ENCODE measurements at places on chromosomes 12 and 14.

GRCh38 chr12:87165733-87166375 is 863.3 kb downstream of the C12orf50 start:
- DNase-seq, result no peak

DNA sequence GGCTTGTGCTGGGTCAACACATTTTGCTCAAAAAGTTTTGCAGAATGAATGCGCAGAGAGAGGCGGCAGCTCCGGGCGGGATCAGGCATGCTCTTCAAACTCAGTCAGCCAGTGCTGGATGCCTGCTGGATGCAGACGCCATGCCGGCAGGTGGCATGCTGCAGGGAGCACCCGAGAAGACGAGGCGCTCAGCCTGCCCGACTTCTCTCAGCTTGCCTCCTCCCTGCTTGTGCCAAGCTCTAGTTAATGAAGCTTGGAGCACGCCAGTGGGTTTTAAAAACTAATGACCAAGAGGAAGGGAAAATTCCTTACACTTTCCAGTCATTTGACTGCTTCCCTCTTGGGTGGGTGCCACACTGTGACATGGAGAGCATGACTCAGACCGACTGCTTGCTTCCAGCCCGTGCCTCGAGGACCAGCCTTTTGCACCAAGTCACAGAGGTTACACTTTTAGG is 39.8 kb downstream of the SLC24A4 start:
- DNase-seq, result no peak

GRCh38 chr12:13471471-13471870 is 274.9 kb downstream of the EMP1 start:
- DNase-seq, result no peak

- no peak for DNase-seq
These were observed 239.1 kb downstream of the ALX1 start for GRCh38 chr12:85519163-85519562.

- DNase-seq, result no peak
These were observed 10.7 kb downstream of the TTC5 start for GRCh38 chr14:20295067-20295466.

DNA sequence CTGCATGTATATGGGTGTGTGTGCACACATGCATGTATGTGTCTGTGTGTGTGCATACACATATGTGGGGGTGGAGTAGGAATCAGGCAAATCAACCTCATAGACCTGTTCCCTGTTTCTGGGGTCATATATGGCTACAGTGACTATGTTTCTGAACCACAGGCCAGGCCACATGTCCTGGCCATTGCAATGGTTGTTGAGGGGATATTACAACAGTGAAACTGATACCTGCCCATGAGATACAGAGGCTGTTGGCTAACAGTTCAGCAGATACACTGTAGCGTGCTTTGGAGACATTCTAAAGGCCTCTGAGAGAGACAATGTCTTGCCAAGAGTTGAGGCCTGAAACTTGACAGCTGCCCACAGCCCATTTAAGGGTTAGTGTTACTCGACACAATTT is 47.3 kb upstream of the FOS start:
- no peak for DNase-seq

- DNase-seq, result no peak
These were observed 76.6 kb upstream of the CNTN1 start for GRCh38 chr12:40615590-40615989.

DNA sequence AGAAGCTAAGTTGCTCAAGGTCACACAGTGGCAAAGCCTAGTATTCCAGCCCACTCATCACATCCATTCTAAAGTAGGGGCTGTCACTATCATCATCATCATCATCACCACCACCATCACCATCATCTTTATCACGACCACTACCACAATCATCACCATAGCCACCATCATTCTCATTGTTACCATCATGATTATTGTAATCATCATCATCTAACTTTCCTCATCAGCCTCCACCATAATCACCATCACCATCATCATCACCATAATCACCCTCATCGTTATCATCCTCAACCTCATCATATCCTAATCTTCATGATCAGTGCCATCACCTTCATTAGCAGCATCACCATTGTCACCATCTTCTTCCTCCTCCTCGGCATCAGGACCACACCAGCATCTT is 48.7 kb downstream of the NOS1 start:
- DNase-seq, result no peak

DNA sequence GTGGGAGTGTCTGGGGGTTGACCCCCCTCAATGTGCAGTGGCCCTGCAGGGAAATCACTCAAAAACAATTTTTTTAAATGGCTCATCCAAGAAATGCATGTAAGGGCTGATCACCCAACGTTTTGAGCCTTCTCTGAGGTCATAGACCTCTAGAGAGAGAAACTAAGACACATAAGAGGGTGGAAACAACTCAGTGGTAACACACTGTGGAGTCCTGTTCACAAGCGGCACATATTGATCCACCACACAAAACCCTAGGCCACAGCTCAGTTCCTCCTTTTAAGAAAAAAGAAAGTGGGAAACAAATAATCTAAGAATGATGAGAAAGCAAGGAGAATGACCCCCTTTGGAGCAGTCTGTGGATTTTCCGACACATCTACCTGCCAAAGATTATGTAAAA is 83.0 kb upstream of the METAP2 start:
- no peak for DNase-seq

DNA sequence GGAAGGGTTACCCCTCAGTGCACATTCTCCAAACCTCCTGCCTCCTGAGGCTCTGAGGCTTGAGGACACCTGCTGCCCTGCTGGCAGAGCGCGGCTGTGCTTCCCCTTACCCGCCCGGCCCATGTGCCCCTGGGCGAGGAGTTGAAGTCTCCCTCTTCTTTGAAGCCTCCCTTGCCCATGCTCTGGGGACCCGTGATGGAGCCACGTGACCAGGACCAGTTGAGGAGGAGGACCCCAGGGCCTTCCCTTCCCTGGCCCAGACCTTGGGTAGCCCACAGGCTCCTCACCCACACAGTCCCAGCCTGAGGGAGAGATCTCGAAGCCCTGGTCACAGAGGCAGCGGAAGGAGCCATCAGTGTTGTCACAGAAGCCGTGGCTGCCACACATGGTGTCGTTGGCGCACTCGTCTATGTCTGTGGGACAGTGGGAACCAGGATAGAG is 12.9 kb downstream of the ISCA2 start:
- DNase-seq, result peak; percentile 16

DNA sequence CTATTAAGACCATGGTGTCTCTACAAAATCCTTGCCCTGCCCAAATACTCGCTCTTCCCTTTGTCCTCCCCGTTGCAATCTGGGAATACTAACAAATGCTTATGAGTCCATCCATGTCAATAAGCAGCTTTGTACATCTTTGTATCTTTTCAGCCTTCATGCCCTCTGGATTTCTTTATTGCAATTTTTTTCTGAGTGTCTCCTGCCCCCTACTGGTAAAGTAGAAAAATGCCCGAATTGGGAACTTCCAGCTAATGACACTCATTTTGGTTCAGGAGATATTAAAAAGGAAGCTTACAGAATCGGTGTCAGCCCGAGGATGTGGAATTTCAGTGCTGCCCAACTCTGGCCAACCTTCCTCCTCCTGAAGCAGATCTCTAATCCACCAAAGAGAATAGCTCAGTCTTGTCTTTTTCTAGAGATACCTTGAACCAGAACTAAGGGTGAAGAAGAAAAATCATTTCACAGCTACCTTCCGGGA is 46.0 kb downstream of the SH2B3 start:
- DNase-seq, result no peak

DNA sequence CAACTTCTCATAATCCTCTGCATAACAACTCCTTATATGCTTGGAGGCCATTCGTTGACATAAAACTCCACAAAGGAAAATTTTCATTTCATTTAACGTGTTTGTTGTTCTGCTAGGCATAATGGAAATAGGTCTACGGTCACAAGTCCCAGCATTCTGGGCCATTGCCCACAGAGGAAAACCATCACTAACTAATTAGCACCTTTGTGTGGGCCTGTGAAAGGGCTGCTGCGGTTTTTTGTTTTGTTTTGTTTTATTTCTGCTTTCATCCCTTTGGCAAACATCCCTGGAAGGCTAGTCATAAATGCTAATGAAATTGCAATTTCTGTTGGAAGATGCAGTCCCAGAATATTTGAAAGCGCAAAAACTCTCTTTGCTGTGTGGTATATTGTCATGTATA is 180.3 kb downstream of the RMST start:
- no peak for DNase-seq

GRCh38 chr12:25585021-25585523 is 32.0 kb upstream of the LMNTD1 start:
- no peak for DNase-seq

DNA sequence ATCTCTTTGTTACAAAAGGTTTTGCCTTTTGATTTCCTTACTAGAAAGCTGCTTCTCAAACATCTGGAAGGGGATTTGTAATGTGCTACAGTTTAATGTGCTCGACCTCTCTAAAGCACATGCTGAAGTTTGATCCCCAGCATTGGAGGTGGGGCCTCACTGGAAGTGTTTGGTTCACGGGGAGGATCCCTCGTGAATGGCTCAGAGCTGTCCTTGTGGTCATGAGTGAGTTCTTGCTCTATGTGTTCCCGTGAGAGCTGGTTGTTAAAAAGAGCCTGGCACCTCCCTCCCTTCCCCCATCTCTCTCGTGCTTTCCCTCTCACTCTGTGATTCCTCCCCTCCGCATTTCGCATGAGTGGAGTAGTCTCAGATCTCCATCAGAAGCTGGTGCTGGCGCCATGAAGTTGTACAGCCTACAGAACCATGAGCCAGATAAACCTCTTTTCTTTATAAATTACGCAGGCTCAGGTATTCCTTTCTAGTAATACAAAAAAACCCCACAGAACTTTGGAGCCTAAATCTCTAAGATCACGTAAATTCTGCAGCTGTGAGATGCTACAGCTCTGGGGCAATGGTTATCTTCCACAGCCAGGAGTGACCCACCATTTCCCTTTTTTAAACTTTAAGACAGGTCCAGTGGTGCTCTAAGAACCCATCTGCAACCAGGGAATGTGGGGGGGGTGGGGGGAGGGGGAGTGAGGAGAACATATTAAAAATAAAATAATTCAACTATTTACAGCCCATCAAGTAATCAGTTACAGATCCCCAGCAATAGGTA is 214.4 kb downstream of the FOXN3 start:
- DNase-seq, result no peak

GRCh38 chr14:55915456-55915855 is 202.8 kb upstream of the PELI2 start:
- no peak for DNase-seq

- DNase-seq, result no peak
These were observed 27.6 kb upstream of the GALNT16 start for GRCh38 chr14:69232388-69232787.

- no peak for DNase-seq
These were observed 190.7 kb downstream of the BCL11B start for GRCh38 chr14:99081156-99081765.

DNA sequence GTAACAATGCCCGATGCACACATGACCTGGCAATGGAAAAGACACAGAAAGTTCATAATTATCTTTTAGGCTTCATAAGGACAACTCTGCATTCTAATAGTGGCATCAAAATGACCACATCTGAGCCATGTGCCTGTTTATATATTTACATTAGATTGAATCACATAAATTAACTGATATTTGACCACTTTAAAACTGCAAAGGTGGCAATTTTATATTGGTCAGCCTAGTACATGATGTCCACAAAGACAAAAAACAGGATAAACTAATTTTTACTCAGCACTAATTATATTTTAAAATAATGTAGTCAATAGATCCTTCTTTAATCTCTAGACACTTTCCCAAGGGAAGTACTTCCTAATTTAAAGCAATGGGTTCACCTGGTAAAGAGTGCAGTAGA is 12.0 kb upstream of the OVCH1 start:
- DNase-seq, result no peak

- no peak for DNase-seq
These were observed 263.2 kb upstream of the ATP2B1 start for GRCh38 chr12:89971880-89972279.

DNA sequence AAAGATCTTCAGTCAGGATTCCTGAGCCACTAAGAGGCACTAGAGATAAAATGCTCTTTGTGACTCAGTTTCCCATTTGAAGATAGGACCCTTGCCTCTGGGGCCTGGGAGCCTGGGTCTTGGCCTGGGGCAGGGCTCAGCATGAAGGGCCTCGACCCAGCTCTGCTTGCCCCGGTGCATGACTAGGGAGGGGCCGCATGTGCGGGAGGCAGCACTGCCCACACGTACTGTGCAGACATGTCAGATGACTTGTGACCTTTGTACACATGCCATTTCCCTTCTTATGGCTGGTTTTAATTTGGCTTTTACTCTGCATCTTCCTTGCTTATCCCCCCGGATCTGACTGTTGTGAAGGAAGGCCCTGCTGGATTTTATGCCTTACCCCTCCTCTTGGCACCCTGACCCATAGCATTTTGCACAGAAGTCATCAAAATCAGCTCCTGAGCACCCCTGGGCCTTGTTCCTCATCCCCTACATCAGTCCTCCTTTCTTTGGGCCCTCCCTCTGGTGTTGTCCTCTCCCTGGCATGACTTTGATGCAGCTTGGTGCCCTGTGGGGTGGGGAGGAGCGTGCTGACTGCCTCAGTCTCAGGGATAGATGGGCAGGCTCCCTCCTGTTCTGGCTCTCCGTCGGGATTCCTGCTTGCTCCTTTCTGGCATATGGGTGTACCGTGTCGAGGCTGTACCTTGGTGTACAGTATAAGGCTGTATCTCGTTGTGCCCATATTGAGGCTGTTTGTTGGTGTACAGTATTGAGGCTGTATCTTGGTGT is 4.4 kb downstream of the CLSTN3 start:
- no peak for DNase-seq

GRCh38 chr12:53048033-53048779 is 1.7 kb upstream of the TNS2 start:
- DNase-seq, result no peak

DNA sequence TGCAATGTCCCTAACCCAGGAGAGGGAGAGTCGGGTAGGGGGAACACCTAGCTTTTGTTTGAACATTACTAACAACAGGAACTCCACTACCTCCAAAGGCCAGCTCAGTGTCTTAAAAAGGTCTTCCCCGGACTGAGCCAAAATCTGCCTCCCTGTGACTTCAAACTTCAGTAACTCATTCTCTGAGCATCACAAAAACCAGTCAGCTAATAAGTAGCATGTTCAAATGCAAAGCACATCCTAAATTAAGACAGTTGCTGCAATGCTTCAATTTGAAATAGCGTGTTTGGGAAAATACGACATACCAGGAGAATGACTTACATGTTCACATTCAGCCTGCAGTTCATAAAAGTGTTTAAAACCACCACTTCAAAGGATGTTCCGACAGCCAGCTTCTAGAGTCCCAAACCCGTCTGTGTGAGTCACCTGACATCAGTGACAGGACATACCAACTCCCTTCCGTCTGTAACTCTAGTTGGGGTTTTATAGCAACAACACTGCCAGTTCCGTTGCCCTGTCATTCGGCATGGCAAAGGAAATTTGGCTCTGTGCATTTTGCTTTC is 13.0 kb downstream of the ZFP36L1 start:
- DNase-seq, result peak; percentile 73
